ENCODE measurements at places on chromosomes 7 and 10.

DNA sequence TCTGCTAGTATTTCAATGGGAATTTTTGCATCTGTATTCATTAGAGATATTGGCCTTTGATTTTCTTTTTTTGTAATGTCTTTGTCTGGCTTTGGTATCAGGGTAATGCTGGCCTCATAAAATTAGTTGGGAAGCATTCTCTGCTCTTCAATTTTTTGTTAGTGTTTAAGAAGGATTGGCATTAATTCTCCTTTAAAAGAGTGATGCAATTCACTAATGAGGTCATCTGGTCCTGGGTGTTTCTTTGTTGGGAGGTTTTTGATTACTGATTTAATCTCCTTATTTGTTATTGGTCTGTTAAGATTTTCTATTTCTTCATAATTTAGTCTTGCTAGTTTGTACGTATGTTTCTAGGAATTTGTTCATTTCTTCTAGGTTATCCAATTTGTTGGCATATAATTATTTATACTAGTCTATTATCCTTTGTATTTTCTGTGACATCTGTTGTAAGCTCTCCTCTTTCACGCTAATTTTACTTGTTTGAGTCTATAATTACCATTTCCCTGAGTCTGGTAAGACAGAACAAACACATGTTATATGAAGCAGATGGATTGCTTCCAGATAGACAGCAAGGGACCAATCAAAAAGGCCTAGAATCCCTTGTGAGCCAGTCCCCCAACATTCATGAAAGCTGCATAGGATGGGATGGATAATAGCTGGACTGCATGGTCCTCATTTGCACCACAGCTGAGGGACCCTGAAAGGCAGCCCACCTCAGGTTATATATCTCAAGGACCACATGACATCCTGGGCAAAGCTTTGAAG, 54.4 kb downstream of the MTPAP start:
- DNase-seq = no peak

GRCh38 chr10:86177537-86178155, 188.9 kb downstream of the GRID1 start:
- DNase-seq = no peak

- no peak for DNase-seq
These were observed 118.3 kb downstream of the KLF6 start for GRCh38 chr10:3666525-3667302.

- no peak for DNase-seq
These were observed 51.2 kb upstream of the NXPH1 start for GRCh38 chr7:8382004-8382730.

DNA sequence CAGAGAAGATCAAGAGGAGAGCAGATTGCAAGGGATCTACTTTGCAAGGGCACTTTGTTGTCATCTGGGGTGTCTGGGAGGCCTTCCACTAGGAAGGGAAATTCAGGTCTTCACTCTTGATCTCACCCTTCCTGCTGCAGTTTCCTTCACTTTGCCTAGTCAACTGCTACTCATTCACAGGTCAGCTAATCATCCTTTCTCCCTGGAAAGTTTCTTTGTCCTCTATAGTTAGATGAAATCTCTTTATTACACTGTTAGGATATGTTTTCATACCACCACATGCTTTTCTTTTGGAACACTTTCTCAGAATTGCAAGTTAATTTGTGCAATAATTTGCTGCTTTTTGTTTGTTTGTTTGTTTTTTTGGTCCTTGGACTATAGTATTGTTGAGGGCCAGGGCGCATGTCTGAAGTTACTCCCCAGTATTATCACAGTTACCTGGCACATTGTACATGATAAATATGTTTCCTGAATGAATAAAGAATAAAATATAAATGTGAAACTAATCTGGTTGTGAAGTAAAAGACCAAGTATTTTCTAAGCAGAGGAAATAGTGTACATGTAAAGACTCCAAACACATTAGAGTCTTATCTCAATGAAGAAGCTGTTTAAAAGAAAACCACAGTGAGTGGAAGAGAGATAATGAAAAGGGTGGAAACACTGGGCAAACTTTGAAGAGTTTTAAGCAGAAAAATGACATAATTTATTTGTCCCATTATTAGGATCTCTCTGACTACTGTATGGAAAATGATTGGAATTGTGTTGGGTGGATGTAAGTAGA, 139.9 kb upstream of the DGKB start:
- no peak for DNase-seq

Data from HFFc6 (cell line).